ENCODE measurements at places on chromosomes 12 and 14.

DNA sequence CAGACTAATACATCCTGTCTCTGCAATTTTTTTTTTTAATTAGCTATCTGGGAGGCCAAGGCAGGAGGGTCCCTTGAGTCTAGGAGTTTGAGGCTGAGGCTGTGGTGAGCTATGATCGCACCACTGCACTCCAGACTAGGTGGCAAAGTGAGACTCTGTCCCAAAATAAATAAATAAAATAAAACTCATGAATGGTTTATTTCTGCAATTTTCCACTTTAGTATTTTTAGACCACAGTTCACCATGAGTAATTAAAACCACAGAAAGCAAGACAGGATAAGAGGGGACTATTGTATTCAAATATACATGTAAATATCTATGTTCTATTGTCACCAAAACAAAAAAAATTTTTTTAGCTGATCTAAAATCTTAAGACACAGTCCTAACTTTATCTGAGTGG lies 17.8 kb downstream of the TAOK3 start:
- no peak for DNase-seq

- no peak for DNase-seq
Observed at GRCh38 chr14:95150910-95151309, 6.4 kb downstream of the DICER1 start.

- no peak for DNase-seq
Observed at GRCh38 chr12:11136075-11136474, 1.6 kb upstream of the TAS2R30 start.

- DNase-seq, result no peak
Observed at GRCh38 chr14:65403231-65403630, 9.3 kb upstream of the FUT8 start.

DNA sequence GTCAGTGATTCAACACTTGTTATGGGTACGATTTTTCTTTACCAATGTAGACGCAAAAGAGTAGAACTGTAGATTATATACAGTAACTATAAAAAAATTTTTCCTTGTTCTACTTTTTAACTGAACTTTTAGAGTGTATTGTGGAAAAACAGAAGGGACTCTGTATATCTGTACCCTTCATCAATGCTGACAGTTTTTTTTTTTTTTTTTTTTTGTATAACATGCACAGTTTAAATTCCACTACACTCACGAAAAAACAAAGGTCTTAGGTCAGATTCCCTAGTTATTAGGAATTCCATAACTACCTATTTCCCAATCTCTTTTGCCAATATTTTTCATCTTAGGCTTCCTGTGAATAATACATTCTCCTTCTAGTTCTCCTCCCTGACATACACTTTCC lies 6.4 kb downstream of the DDHD1 start:
- DNase-seq, result no peak

GRCh38 chr12:79327465-79327864 lies 363.3 kb downstream of the PAWR start:
- no peak for DNase-seq
